Suprapubic skin (tissue), 4 donors: ENCODE measurements at places on chromosomes 5 and 9.

DNA sequence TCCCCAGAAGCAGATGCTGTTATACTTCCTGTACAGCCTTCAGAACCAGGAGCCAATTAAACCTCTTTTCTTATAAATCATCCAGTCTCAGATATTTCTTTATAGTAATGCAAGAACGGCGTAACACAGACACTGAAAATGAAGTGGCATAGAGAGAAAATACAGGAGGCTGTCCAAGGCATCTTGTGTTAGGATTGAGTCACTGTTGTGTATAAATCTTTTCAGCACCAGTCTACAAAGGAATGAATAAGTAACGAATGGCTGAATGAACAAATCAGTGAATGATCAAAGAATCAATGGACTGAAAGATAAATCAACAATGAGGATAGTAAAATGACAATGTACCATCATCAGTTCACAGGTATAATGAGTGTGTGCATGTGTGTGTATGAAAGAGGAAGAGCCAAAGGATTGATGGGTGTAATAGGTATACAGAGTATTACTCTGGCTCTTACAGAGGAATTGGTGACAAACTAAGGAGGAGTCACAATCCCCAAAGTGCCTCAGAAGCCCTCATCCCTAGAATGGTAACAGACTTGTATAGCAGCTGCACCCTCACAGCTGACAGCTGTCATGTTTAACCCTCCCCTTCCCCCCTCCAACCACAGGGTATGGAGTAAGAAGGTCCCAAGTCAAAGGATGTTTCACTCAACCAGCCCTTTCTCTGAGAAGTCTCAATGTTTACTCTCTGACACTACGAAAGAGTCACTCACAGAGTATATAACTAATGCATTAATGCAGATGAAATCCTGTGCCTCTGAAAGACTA, 29.8 kb upstream of the MIER3 start:
- H3K27ac ChIP-seq, result no peak overlapping the region
- no peaks in the 10 kb centered on the region for H3K36me3 ChIP-seq
- H3K4me1 ChIP-seq, result no peaks in the 10 kb centered on the region
- no peak for DNase-seq

- no peaks in the 10 kb centered on the region for H3K36me3 ChIP-seq
- no peak overlapping the region for H3K27ac ChIP-seq
- DNase-seq, result no peak
- peaks cover 28% of the 10 kb centered on the region for H3K27me3 ChIP-seq
- no peak overlapping the region for H3K4me3 ChIP-seq
Measured at GRCh38 chr5:173318330-173318729, 9.9 kb downstream of the STC2 start.

DNA sequence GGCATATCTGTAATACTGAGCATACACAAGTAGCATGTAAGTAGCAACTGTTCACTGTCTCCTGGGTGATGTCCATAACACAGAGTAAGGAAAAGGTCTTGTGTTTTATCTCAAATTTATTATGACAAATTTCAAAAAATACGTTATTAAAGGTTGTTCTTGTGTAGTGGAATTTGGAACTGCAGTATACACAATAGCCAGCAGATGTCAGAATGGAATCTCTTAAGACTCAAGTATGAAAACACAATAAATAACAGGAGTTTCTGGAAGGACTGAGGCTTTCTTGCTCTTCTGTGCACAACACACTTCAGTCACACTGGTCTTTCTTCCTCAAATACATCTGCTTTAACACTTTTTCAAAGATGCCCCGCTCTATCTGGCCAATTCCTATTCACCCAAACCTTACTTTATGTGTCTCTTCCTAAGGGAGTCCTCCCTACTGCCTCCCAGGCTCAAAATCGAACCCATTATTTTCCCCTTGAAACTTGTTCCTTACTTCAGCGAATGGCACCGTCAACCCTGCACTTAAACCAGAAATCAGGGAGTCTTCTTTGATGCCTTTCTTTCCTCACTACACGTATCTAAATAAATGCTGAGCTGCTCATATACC, 6.5 kb upstream of the FBXO10 start:
- no peak overlapping the region for H3K27ac ChIP-seq
- H3K27me3 ChIP-seq, result no peaks in the 10 kb centered on the region
- peaks cover 4% of the 10 kb centered on the region for H3K4me1 ChIP-seq
- H3K36me3 ChIP-seq, result peaks cover 57% of the 10 kb centered on the region

GRCh38 chr9:130689937-130690700, 3.5 kb upstream of the EXOSC2 start:
- H3K4me1 ChIP-seq, result peaks cover 26% of the 10 kb centered on the region
- peak overlapping the region; percentile 57 for H3K27ac ChIP-seq
- DNase-seq, result no peak
- H3K36me3 ChIP-seq, result no peaks in the 10 kb centered on the region
- H3K4me3 ChIP-seq, result peak overlapping the region; percentile 39

DNA sequence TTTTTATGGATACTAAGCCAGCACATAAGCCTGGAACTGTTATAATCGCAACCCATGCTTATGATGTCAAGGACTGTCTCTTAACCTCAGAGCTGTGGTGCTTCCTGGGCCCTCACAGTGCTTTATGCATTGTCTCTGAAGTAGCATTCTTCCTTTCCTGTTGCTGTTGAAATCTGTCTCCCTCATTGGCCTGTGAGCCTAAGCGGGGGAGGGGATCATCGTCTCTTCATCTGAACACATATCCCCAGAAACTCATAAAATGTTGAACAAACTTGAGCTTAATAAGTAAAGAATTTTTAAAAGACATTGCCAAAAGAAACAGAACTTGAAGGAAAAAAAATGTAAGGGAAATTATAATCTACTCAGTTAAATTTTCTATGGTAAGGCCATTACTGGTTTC, 80.3 kb downstream of the SGCD start:
- no peak overlapping the region for H3K4me3 ChIP-seq
- no peak overlapping the region for H3K27ac ChIP-seq
- H3K36me3 ChIP-seq, result no peaks in the 10 kb centered on the region
- peaks cover 5% of the 10 kb centered on the region for H3K4me1 ChIP-seq
- DNase-seq, result no peak

DNA sequence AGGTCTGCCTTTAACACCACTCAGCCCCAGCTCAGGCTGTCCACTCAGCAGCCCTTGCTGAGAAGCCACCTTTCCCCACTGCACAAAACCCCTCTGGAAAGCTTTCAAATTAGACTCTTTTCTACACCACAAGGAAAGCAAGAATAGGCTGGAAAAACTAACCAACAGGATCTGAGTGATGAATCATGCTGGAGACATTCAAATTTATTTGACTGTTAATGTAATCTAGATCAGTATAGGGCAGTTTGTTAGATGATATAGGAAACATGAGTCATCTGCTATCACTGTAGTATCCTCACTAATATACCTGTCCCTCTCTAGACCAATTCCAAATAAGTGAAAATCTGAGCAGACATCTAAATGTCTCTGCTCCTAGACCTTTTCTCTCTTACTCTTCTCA, 127.8 kb upstream of the PAM start:
- no peaks in the 10 kb centered on the region for H3K36me3 ChIP-seq
- DNase-seq, result no peak
- H3K4me1 ChIP-seq, result no peaks in the 10 kb centered on the region
- no peak overlapping the region for H3K4me3 ChIP-seq

DNA sequence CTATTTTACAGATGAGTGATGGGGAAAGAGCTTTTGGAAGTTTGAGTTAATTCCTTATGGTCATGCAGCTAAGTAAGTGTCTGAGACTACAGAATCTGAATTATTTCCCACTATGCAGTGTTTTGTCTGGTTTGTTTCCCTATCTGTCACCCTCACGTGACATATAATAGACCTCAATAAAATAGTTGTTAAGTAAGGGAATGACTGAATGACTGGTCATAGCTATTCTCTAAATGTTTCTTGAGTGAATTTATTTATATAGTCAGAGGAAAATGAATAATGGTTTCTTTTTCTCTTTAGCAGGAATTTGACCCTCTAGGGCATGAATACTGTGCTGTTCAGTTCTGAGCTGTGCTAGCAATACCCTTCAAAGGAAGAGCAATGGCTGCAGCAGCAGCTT, 10.3 kb downstream of the TRIM32 start:
- H3K4me1 ChIP-seq, result peaks cover 32% of the 10 kb centered on the region
- peaks cover 29% of the 10 kb centered on the region for H3K36me3 ChIP-seq
- H3K27me3 ChIP-seq, result no peaks in the 10 kb centered on the region
- H3K4me3 ChIP-seq, result no peak overlapping the region
- H3K27ac ChIP-seq, result no peak overlapping the region

GRCh38 chr9:125513303-125513667, 193.7 kb downstream of the MAPKAP1 start:
- no peaks in the 10 kb centered on the region for H3K36me3 ChIP-seq
- H3K4me3 ChIP-seq, result peak overlapping the region; percentile 16
- H3K27me3 ChIP-seq, result no peaks in the 10 kb centered on the region
- DNase-seq, result no peak

- no peak overlapping the region for H3K27ac ChIP-seq
- no peaks in the 10 kb centered on the region for H3K36me3 ChIP-seq
Measured at GRCh38 chr5:124728968-124729332, 17.5 kb downstream of the ZNF608 start.

- no peaks in the 10 kb centered on the region for H3K27me3 ChIP-seq
- DNase-seq, result no peak
- peaks cover 4% of the 10 kb centered on the region for H3K4me1 ChIP-seq
- H3K4me3 ChIP-seq, result no peak overlapping the region
Measured at GRCh38 chr5:61587125-61587524, 255.1 kb downstream of the ZSWIM6 start.

DNA sequence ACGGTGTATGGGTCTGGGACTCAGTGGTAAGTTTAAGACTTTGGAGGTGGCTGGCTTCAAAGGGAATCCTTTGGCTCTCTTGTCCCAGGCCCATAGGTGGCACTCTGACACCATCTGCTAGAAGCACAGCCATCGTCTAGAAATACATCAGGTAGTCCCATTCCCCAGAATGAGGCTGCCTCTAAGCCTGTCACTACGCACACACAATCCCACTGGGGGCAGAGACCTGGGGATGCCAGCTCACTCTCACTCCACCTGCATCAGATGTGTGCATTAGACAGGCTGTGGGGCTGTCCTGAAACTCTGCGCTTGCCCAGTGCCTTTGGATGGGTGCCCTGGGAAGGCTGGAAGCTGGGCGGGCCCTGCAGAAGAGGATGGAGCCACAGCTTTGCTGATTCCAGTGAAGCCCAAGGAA, 127.5 kb upstream of the PANK3 start:
- DNase-seq, result no peak
- no peaks in the 10 kb centered on the region for H3K27me3 ChIP-seq
- H3K36me3 ChIP-seq, result no peaks in the 10 kb centered on the region
- H3K4me3 ChIP-seq, result no peak overlapping the region
- H3K27ac ChIP-seq, result no peak overlapping the region
- H3K4me1 ChIP-seq, result no peaks in the 10 kb centered on the region

GRCh38 chr5:122929001-122929400, 83.6 kb downstream of the SNX24 start:
- H3K36me3 ChIP-seq, result no peaks in the 10 kb centered on the region
- no peaks in the 10 kb centered on the region for H3K27me3 ChIP-seq
- no peaks in the 10 kb centered on the region for H3K4me1 ChIP-seq
- DNase-seq, result no peak
- H3K27ac ChIP-seq, result no peak overlapping the region
- H3K4me3 ChIP-seq, result no peak overlapping the region

- H3K27ac ChIP-seq, result no peak overlapping the region
- no peaks in the 10 kb centered on the region for H3K36me3 ChIP-seq
- DNase-seq, result no peak
- H3K4me1 ChIP-seq, result no peaks in the 10 kb centered on the region
- H3K4me3 ChIP-seq, result no peak overlapping the region
Measured at GRCh38 chr9:75957116-75957515, 66.6 kb downstream of the PCSK5 start.

DNA sequence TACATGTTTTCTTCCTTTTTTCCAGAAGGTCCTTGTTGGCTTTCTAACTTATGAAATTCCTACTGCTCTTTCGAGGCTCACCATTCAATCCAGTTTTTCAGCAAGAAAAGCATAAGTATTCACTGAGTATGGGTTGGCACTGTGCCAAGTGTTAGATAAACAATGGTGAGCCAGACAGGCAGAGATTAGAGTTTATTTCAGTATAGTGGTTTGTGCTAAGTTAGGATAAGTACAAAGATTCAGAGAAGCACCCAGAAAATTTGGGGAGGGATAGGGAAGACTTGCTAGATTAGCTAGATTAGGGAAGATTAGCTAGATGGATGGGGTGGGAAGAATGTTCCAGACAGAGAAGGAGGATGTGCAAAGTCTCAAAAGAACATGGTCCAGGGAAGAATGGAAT, 122.9 kb downstream of the OXCT1 start:
- no peak overlapping the region for H3K27ac ChIP-seq
- DNase-seq, result no peak
- no peaks in the 10 kb centered on the region for H3K27me3 ChIP-seq
- H3K4me1 ChIP-seq, result no peaks in the 10 kb centered on the region
- H3K36me3 ChIP-seq, result peaks cover 16% of the 10 kb centered on the region

- H3K4me1 ChIP-seq, result peaks cover 12% of the 10 kb centered on the region
- H3K27me3 ChIP-seq, result no peaks in the 10 kb centered on the region
- no peak overlapping the region for H3K4me3 ChIP-seq
- no peak for DNase-seq
Measured at GRCh38 chr9:91395106-91395552, 28.5 kb downstream of the NFIL3 start.

DNA sequence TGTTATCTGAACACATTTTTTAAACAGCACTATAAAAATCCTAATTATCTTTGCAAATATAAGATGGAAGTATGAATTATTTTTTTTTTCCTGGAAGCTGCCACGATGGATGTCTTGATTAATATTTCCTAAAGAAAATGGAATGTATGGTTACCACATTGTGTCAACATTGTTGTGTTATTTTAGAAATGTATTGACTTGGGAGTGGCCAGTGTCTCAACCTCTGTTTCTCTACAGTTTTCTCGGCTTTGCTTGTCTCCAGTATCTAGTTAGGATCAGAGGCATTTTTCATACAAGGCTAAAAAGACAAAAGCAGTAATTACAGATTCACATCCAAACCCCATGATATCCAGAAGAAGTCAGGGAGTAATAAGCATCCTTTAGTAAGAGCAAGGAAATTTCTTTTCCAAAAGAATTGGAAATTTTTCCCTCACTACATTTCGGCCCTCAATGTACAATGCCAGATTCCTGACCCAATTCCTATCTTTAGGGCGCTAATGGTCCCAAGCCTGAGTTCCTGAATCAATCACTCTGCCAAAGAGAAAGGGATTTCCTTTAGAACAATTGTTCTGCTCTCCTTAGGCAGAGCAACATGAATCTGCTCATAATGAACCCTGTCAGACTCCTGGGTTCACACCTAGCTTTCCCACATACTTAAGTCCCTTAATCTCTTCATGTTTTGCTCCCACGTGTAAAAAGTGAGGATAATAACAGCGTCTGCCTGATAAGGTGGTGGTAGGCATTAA, 111.7 kb downstream of the EDIL3 start:
- H3K36me3 ChIP-seq, result no peaks in the 10 kb centered on the region
- H3K27me3 ChIP-seq, result no peaks in the 10 kb centered on the region
- H3K4me3 ChIP-seq, result no peak overlapping the region
- no peak for DNase-seq

- no peak overlapping the region for H3K4me3 ChIP-seq
- no peaks in the 10 kb centered on the region for H3K27me3 ChIP-seq
- no peaks in the 10 kb centered on the region for H3K4me1 ChIP-seq
- no peak overlapping the region for H3K27ac ChIP-seq
- DNase-seq, result no peak
Measured at GRCh38 chr5:50328193-50328729, 112.8 kb downstream of the EMB start.

- peak overlapping the region; percentile 54 for H3K27ac ChIP-seq
- H3K4me3 ChIP-seq, result no peak overlapping the region
- DNase-seq, result no peak
Measured at GRCh38 chr5:34509392-34509791, 146.7 kb upstream of the RAI14 start.
